ENCODE measurements at places on chromosomes 5 and 9. TPM values are rescaled to one million over a fixed set of nuclear protein-coding genes. Genes with fewer than 3 reads are reported as not detected.

SLC36A2 gene
- total RNA-seq: not detected

MCTP1 gene
- not detected for total RNA-seq

MARCOL gene
- not detected for total RNA-seq

CDKN2B-AS1 gene
- total RNA-seq: 1.2 TPM

IL31RA gene
- 0.80 TPM for total RNA-seq

CATSPER3 gene
- total RNA-seq: 0.81 TPM

SLC46A2 gene
- total RNA-seq: not detected

PCAT7 gene
- total RNA-seq: not detected

NUTM2G gene
- not detected for total RNA-seq

GFI1B gene
- not detected for total RNA-seq

DNA sequence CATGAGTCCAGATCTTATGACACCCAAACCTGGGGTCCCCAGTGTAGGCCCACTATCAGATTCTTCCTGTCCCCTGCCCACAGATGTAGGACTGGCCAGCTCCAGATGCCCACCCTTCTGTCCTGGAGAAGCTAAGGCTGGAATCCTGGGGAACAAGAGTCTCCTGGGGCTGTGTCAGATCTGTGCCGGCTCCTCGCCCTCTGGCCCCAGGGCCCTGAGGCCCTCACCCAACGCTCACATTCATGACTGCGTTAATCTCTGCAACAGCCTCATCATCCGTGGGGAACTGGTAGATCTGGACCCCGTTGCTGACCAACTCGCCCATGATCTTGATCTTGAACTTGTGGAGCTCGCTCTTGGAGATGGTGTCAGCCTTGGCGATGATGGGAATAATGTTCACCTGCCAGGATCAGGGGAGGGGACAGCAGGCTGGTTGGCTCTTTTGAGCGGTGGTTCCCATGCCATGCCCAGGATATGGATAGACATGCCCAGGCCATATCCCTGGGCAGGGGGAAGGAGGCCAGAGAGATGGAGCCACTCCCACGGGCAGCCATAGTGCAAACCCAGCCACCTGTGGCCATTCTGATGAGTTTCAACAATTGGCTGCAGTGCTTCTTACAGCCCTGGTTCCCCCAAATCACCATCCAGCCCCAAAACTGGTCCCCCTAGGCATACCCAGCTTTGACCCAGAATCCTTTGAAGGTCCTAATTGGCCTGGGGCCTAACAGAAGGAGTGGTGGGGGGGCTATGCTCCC lies 14.6 kb downstream of the SEPTIN8 start:
- H3K4me1 ChIP-seq: no peaks in the 10 kb centered on the region
- H3K36me3 ChIP-seq: peaks cover 19% of the 10 kb centered on the region
- no peak overlapping the region for H3K4me3 ChIP-seq
- no peak for DNase-seq
- H3K27ac ChIP-seq: no peak overlapping the region

- peaks cover 29% of the 10 kb centered on the region for H3K4me1 ChIP-seq
- no peaks in the 10 kb centered on the region for H3K27me3 ChIP-seq
- peak overlapping the region; percentile 73 for H3K27ac ChIP-seq
Measured at GRCh38 chr5:34022121-34022705, 14.4 kb upstream of the AMACR start.

DNA sequence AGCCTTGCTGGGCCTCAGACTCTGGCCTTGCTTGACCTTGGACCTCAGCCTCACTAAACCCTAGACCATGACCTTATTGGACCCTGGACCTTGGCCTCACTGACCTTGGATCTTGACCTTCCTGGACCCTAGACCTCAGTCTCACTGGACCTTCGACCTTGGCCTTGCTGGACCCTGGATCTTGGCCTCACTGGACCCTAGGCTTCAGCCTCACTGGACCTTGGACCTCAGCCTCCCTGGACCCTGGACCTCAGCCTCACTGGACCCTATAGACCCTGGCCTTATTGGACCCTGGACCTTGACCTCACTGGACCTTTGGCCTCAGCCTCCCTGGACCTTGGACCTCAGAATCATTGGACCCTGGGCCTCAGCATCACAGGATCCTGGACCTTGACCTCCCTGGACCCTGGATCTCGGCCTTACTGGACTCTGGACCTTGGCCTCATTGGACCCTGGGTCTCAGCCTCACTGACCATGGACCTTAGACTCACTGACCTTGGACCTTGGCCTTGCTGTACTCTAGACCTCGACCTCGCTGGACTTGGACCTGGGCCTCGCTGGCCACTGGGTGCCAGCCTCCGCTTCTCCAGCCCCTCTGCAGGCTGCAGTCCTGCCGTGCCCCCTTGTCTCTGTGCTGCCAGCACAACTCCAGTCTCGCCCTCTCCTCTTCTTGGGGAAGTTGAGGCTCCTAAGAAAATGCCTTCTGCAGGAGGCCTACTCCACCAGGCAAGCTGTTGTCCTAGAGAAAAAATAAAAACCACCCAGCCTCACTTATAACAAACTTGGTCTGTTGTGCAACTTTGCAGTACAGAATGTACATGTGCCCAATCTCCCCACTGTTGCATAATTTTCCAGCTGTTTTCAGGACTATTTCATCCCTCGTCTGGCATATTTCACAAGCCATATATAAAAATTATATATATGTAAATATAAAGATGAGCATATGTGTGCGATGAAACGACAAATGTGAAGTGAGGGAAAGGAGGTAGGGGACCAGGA lies 11.0 kb upstream of the ADAMTS2 start:
- no peaks in the 10 kb centered on the region for H3K36me3 ChIP-seq
- H3K4me1 ChIP-seq: no peaks in the 10 kb centered on the region
- no peak overlapping the region for H3K27ac ChIP-seq
- DNase-seq: no peak
- H3K4me3 ChIP-seq: no peak overlapping the region

- peaks cover 7% of the 10 kb centered on the region for H3K36me3 ChIP-seq
- no peak overlapping the region for H3K4me3 ChIP-seq
- no peaks in the 10 kb centered on the region for H3K27me3 ChIP-seq
- no peak overlapping the region for H3K27ac ChIP-seq
Measured at GRCh38 chr5:75610201-75610600, 1.1 kb upstream of the ANKDD1B start.

GRCh38 chr5:68193481-68194036 lies 22.0 kb upstream of the PIK3R1 start:
- H3K4me1 ChIP-seq: no peaks in the 10 kb centered on the region
- no peak for DNase-seq
- H3K27ac ChIP-seq: no peak overlapping the region
- H3K4me3 ChIP-seq: no peak overlapping the region
- peaks cover 4% of the 10 kb centered on the region for H3K27me3 ChIP-seq

DNA sequence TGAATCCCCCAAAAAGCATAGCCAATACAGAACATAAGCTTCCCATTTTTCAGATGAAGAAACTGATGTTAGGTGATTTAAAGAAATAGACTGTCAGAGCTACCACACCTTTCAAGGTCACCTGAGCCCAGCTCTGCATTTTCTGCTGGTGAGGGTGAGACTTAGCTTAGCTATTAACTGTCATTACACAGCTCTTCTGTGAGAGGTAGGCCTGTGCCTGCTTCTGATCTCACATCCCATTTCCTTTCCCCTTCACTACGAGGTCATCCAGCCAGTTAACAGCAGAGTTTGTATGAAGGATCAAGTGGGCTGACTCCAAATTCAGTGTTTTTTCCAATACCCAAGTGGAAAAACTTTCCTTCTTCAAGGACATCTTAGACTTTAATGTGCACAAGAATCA lies 528.6 kb upstream of the CLINT1 start:
- no peaks in the 10 kb centered on the region for H3K36me3 ChIP-seq
- DNase-seq: no peak
- H3K27me3 ChIP-seq: no peaks in the 10 kb centered on the region
- no peaks in the 10 kb centered on the region for H3K4me1 ChIP-seq

DNA sequence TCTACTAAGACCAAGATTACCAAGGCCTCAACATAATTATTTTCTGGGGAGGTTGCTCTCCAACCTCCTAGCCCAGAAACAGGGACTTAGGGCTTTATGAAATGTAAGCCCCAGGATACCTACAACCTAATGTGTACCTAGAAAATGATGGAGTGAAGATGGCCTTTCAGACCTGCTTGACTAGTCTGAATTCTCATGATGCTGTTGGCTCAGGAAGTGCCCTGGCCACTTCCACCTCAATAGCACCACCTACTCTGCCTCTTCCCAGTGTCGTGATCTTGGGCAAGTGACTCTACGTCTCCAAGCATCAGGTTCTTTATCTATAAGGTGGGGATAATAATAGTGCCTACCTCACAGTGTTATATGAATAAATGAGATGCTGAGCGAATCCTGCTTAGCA lies 57.9 kb upstream of the GARNL3 start:
- H3K36me3 ChIP-seq: no peaks in the 10 kb centered on the region
- H3K27ac ChIP-seq: no peak overlapping the region
- H3K4me3 ChIP-seq: no peak overlapping the region
- H3K4me1 ChIP-seq: no peaks in the 10 kb centered on the region
- peaks cover 12% of the 10 kb centered on the region for H3K27me3 ChIP-seq
- DNase-seq: no peak

- H3K36me3 ChIP-seq: no peaks in the 10 kb centered on the region
- peaks cover 59% of the 10 kb centered on the region for H3K4me1 ChIP-seq
- no peak overlapping the region for H3K27ac ChIP-seq
- no peak overlapping the region for H3K4me3 ChIP-seq
- H3K27me3 ChIP-seq: peaks cover 4% of the 10 kb centered on the region
Measured at GRCh38 chr5:142846406-142846805, 76.2 kb downstream of the ARHGAP26 start.

- peaks cover 13% of the 10 kb centered on the region for H3K36me3 ChIP-seq
- H3K4me1 ChIP-seq: peaks cover 82% of the 10 kb centered on the region
- DNase-seq: no peak
- H3K4me3 ChIP-seq: no peak overlapping the region
- H3K27ac ChIP-seq: no peak overlapping the region
Measured at GRCh38 chr9:131403493-131403773, 9.5 kb downstream of the PRRC2B start.

DNA sequence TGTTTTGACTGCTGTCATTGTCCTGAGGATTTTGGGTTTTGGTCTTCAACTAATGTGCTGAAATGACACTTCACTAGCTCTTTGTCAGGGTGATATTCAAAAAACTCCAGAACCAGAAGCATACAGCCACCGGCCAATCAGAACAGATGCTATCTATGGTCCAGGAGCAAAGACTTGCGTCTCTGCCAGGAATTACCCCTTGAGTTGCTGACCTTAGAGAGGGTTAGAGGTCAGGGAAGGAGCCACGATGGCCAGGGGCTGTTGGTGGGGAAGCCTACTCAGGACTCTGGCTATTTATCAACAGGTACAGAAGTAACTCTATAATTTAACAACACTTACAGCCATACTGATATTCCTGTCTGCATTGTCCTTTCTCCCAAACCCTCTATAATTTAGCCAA lies 356.8 kb downstream of the EFNA5 start:
- H3K36me3 ChIP-seq: no peaks in the 10 kb centered on the region
- no peak overlapping the region for H3K4me3 ChIP-seq
- H3K27ac ChIP-seq: no peak overlapping the region

DNA sequence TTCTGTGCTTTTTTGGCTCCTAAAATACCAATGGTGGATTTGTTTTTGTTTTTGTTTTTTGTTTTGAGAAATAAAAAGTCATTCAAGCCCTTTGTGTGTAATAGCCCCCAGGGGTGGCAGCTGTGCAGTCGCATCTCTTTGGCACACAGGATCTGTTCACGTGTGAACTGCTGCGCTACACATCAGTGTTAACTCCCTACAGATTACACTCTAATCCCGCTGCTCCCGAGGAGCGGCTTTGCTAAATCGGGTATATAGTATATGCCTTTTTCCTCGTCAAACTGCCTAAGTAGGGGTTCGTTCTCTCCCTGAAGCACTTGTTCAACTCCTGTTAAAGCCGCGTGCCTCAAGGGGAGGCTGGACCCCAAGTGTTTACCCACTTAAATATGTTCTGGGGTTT lies 22.3 kb downstream of the ZBTB34 start:
- H3K4me3 ChIP-seq: no peak overlapping the region
- no peaks in the 10 kb centered on the region for H3K27me3 ChIP-seq
- peaks cover 19% of the 10 kb centered on the region for H3K36me3 ChIP-seq

DNA sequence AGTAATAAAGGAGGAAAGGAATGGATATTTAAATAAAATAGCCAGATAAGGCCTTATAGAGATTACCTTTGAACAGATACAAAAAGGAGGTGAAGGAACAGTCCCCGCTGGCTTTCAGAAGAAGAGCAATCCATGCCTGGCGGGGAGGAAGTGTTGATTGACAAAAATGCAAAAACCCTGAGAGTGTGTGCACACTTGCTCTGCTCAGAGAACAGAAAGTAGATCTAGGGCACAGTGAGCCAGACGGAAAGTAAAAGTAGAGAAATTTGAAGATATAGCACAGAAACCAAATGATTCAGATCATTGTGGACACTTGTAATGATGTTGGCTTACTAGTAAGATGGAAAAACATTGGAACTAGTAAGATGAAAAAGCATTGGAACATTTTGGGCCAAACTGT lies 720.6 kb downstream of the PTPRD start:
- H3K4me3 ChIP-seq: no peak overlapping the region
- no peaks in the 10 kb centered on the region for H3K27me3 ChIP-seq
- H3K27ac ChIP-seq: no peak overlapping the region
- no peaks in the 10 kb centered on the region for H3K36me3 ChIP-seq
- H3K4me1 ChIP-seq: no peaks in the 10 kb centered on the region

GRCh38 chr5:59430066-59430685 lies 463.4 kb downstream of the PDE4D start:
- no peak overlapping the region for H3K4me3 ChIP-seq
- H3K36me3 ChIP-seq: no peaks in the 10 kb centered on the region
- no peak overlapping the region for H3K27ac ChIP-seq
- H3K4me1 ChIP-seq: no peaks in the 10 kb centered on the region
- DNase-seq: no peak
- peaks cover 6% of the 10 kb centered on the region for H3K27me3 ChIP-seq

GRCh38 chr9:108854094-108854493 lies 1.7 kb downstream of the ACTL7B start:
- no peak overlapping the region for H3K4me3 ChIP-seq
- DNase-seq: no peak
- no peak overlapping the region for H3K27ac ChIP-seq
- H3K36me3 ChIP-seq: no peaks in the 10 kb centered on the region

- peaks cover 41% of the 10 kb centered on the region for H3K4me1 ChIP-seq
- H3K4me3 ChIP-seq: no peak overlapping the region
- H3K27me3 ChIP-seq: no peaks in the 10 kb centered on the region
- no peaks in the 10 kb centered on the region for H3K36me3 ChIP-seq
- peak overlapping the region; percentile 72 for H3K27ac ChIP-seq
- no peak for DNase-seq
Measured at GRCh38 chr5:168793841-168794837, 215.0 kb upstream of the PANK3 start.

DNA sequence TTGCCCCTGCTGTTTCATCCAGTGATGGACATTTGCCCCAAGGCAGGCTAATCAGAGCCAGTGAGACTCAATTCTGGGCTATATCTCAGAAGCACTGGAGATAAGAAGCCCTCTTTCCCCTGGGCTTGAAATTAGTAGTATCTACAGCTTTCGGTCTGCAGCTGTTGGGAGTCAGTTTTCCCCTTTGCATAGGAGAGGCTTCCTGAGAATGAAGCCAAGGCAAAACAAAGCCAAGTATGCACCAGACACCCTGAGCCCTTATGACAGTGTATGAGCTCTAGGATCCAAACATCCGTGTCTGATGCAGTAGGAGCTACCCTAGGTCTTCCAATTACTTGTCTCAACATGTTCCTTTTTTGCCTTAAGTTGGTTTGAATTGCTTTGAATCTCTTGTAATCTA lies 79.2 kb upstream of the PANK3 start:
- no peak overlapping the region for H3K27ac ChIP-seq
- DNase-seq: no peak
- no peaks in the 10 kb centered on the region for H3K36me3 ChIP-seq

- no peaks in the 10 kb centered on the region for H3K27me3 ChIP-seq
- peaks cover 56% of the 10 kb centered on the region for H3K36me3 ChIP-seq
- no peak overlapping the region for H3K4me3 ChIP-seq
Measured at GRCh38 chr9:86321373-86321772, 32.8 kb downstream of the TUT7 start.

- peaks cover 1% of the 10 kb centered on the region for H3K27me3 ChIP-seq
- DNase-seq: no peak
- no peaks in the 10 kb centered on the region for H3K4me1 ChIP-seq
- H3K27ac ChIP-seq: no peak overlapping the region
Measured at GRCh38 chr5:74092766-74093165, 466.8 kb downstream of the ARHGEF28 start.

All from activated T-helper 1 cell treated with anti-CD3 and anti-CD28 coated beads, Interleukin-12 subunit alpha, Interleukin-12 subunit beta, Interleukin-2, Interleukin-4 antibody, amounts not matched to agents 30 ng/mL and 10 ng/mL and 1 ng/mL, durations not matched to agents 14 hours and 24 hours and 36 hours (primary cell).